Activated gamma-delta T cell treated with anti-CD3 and anti-CD28 coated beads, Interleukin-2, amount 50 U/mL, for 16 hours (primary cell): ENCODE measurements at places on chromosomes 4 and X.

GRCh38 chrX:31251336-31251735 lies 179.5 kb upstream of the FTHL17 start:
- DNase-seq, result no peak

DNA sequence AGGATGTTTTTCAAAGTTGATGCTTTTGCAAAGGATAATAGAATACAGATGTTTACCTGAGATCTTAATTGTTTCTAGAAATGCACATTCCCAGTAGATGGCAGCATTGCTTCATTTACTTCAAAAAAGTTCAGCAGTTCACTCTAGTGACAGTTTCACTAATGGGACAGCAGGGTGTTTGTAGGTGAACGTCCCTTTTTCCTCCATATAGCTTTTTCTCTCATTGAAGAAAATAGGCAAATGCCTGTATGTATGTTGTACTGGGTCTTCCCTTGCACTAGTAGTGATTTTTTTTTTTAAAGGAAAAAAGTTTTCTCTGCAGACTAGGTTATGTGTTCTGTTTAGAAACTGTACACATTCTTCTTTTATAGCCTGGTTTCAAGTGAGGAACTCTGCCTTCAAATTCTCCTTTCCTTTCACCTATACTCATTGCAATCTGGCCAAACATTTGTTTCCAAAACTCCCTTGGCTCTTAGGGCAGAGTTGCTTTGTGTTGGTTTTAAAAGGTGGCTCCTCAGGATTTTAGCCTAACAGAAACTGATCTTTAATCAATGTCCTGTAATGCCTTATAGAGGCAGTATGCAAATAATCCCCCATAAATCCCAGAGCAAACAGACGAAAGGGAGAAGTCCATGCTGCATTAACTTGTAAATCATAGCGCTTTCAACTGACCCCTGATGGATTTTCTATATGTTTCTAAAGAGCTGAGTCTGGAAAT lies 86.3 kb downstream of the EGF start:
- no peak for DNase-seq

- no peak for DNase-seq
Measured at GRCh38 chr4:159828687-159829086, 725.8 kb downstream of the RAPGEF2 start.

- DNase-seq, result no peak
Measured at GRCh38 chr4:153074486-153074885, 129.8 kb upstream of the TRIM2 start.

DNA sequence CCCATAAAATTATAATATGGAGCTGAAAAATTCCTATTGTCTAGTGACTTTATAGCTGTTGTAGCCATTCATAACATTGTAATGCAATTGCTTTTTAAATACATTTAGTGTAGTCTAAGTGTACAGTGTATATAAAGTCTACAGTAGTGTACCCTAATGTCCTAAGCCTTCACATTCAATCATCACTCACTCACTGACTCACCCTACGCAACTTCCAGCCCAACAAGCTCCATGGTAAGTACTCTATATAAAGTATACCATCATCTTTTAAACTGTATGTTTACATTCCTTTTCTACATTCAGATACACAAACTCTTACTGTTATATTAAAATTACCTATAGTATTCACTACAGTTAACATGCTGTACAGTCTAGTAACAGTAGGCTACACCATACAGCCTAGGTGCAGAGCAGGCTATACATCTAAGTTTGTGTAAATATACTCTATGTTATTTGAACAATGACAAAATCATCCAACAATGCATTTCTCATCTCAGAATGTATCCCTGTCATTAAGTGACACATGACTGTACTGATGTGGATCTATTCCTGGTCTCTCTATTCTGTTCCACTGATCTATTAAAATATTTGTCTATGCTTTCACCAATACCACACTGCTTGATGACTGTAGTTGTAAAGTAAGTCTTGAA lies 33.7 kb downstream of the CLOCK start:
- DNase-seq, result no peak

DNA sequence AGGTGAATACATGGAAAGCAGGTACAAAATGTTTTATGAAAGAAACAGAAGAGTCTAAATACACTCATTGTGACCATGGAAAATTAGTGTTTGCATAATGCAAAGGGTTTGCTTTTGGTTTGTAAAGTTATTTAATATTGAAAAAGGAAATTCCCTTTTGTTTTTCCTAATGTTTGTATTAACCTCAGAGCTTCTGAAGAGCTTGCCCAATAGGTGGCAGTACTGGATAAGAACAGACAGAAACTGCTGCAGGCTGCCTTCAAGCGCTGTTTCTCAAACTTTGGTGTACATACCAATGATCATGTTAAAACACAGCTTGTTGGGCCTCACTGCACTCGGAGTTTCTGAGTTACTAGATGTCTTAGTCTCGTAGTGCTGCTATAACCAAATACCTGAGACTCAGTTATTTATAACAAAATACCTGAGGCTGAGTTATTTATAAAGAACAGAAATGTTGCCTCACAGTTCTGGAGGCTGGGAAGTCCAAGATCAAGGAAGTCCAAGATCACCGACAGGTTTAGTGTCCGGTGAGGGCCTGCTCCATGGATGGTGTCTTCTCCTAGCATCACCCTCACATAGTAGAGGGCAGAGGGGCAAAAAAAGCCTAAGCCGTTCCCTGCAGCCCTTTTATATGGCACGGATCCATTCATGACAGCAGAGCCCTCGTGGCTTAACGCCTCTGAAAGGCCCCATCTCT lies 54.2 kb downstream of the SUPT20HL2 start:
- no peak for DNase-seq
